Activated CD4-positive, alpha-beta T cell treated with anti-CD3 and anti-CD28 coated beads, Interleukin-2, amount 50 U/mL, for 48 hours (primary cell): ENCODE measurements at places on chromosomes 11 and 22.

- no peak for DNase-seq
These were observed 220.1 kb upstream of the SORL1-AS1 start for GRCh38 chr11:121672630-121673487.

GRCh38 chr11:29251738-29252137 is 765.1 kb downstream of the KCNA4 start:
- no peak for DNase-seq

DNA sequence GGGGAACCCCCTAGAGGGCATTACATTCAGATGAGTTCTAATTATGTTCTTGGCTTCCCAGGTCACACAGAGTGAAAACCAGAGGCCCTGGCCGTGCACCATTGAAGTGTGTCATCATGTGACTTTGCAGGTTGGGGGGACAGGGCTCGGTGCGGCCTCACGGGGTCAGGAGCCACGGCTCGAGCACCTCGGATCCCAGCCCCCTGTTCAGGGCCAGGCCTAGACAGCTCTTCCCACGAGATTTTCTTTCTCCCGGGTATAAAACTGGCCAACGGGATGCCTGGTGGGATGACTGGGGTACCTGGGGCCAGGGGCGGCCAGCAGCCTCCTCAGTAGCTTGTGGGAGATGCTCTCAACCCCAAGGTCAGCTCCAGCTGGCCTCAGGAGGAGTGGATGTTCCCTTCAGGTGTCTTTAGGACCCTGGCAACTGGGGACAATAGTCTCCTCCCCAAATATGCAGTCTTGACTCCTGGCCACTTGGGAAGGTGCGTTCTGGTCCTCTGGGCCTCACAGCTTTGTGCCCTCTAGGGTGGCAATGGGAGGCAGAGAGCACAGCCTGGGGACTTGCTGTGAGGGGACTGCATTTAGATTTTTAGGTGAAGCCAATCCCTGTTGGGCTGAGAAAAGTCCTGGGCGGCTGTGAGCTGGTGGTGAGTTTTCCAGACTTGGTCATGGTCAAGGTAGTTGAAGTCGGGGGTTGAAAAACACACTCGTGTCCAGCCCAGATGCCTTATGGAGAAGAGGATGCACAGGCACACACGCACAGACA is 95.6 kb downstream of the KCNQ1 start:
- no peak for DNase-seq

DNA sequence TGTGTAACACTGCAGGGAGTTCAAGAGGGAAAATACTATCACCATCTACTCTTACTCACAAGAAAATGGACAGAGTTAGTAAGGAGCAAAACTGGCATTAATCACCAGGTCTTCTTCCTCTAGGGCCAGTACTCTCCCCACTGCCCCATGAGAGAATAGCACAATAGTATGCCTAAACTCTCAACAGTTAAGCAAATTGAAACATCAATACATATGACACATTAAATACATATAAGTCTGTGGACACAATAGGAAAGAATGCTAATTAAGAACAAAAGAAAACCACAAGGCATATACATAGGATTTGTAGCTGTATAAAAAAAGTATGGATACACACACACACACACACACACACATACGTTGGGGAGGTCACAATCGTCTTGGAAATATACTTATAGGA is 197.9 kb upstream of the BDNF start:
- no peak for DNase-seq

DNA sequence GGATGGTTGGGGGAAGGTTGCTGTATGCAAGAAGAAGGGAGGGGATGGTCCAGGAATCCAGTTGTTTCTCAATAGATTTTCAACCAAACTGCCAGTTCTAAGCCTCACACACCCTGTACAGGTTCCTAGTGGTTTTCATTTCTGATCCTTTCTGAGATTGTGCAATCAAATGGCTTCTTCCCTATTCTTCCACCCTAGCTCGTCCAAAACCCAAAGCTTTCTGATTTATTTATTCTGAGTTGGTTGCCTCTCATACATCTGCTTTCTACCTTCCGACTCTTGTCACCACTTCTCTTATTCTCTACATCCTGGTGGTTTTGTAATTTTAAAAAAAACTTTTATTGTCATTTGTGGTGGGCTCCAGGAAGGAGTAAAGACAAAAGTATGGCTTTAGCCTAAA is 12.6 kb downstream of the OR5A2 start:
- no peak for DNase-seq

DNA sequence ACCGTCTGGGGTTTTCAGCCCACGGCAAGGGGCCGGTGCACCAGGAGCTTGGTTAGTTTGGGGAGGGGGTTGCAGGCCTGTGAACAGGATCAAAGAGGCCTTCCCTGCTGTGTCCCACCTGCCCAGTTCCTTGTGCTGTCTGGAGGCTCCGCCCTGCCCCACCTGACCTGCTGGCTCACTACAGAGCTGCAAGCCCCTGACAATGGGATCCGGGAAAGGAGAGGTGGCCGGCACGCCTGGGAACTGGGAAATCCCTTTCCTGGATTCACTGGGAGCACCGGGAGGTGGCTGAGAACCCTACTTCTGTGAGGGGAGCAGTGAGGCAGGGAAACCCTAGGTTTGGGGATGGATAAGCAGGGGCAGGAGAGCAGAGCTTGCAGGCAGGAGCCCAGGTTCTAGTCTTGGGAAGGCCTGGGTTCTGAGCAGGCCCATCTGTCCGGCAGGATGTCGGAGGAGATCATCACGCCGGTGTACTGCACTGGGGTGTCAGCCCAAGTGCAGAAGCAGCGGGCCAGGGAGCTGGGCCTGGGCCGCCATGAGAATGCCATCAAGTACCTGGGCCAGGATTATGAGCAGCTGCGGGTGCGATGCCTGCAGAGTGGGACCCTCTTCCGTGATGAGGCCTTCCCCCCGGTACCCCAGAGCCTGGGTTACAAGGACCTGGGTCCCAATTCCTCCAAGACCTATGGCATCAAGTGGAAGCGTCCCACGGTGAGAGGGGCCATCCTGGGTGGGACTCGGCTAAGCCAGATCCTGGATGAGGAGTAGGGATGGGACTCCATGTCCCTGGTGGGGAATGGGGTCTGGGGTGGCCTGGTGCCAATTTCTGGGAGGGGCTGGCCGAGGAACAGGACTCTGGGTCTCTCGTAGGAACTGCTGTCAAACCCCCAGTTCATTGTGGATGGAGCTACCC is 786 bp downstream of the CAPN1 start:
- peak; percentile 24 for DNase-seq

GRCh38 chr11:120513436-120514315 is 2.1 kb downstream of the GRIK4 start:
- DNase-seq: no peak

- DNase-seq: no peak
These were observed 15.5 kb downstream of the C11orf91 start for GRCh38 chr11:33685082-33685481.

DNA sequence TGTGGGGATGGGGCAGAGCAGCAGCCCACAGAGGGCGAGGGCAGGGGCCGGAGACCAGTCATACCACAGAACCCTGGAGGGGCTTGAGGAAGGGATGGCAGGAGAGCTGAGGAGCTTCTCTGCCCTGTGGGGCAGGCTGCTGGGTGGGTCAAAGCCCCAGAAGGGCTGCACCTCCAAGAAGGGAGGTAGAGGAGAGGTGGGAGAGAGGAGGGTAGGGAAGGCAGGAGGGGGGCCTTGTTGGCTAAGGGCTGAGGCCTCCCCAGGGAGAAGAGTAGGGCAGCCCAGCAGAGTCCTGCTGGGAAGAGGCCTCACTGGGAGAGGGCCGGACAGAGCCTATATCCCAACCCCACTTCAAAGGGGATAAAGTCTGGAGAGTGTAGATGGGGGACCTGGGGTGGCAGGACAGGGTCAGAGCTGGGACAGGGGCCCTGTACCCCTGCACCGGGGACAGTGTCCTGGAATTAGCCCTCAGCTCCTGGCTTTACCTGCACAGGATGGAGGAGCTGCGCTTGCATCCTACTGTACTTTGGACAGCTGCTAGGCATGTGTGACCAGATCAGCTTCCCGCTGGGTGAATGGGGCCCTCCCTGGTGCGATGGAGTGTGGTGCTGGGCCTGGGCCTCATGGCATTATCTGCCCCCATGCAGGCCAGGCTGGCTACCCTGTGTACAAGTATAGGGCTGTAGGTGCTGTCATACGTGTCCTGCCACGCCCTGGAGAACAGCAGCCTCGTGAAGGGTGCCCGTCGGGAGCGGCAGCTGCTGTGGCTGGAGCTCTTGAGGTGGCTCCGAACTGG is 7.3 kb downstream of the DGCR6L start:
- no peak for DNase-seq

DNA sequence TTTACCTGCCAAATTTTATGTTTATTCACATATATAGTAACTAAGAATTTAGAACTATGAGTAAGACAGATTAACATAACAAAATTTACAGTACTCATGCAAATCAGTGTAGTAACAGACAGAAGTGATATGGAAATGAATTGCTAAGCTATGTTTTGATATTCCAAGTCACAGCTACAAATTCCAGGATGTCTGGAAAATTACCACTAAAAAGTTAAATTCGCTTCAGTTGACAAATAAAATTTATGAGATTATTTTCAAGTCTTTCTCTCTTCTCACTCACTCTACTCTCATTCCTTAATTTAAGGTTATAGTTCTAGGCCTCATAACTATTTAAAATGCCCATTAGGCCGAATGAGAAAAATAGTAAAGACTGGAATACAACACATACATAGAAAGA is 18.1 kb downstream of the XKR3 start:
- no peak for DNase-seq

- no peak for DNase-seq
These were observed at the start of gene MYBPC3 for GRCh38 chr11:47352556-47352955. MYBPC3 (minus strand) TSS chr11:47352702; CDS start chr11:47352647, 55 bp downstream.

- DNase-seq: peak; percentile 50
These were observed 86.3 kb downstream of the CCDC83 start for GRCh38 chr11:85941380-85941973.

DNA sequence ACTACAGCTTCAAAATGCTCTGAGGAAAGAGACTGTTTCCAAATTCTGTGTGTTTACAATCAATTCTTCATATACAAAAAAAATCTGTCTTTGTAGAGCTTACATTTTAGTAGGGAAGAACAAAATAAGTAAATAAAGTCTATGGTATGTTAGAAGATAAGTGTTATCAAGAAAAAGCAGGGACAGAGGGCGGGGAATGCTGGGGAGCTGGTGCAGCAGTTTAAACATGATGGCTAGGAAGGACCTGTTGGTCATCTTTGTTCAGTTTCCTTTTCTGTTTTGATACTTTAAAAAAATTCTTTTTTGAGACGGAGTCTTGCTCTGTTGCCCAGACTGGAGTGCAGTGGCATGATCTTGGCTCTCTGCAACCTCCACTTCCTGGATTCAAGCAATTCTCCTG is 16.1 kb downstream of the TMEM25 start:
- DNase-seq: no peak

DNA sequence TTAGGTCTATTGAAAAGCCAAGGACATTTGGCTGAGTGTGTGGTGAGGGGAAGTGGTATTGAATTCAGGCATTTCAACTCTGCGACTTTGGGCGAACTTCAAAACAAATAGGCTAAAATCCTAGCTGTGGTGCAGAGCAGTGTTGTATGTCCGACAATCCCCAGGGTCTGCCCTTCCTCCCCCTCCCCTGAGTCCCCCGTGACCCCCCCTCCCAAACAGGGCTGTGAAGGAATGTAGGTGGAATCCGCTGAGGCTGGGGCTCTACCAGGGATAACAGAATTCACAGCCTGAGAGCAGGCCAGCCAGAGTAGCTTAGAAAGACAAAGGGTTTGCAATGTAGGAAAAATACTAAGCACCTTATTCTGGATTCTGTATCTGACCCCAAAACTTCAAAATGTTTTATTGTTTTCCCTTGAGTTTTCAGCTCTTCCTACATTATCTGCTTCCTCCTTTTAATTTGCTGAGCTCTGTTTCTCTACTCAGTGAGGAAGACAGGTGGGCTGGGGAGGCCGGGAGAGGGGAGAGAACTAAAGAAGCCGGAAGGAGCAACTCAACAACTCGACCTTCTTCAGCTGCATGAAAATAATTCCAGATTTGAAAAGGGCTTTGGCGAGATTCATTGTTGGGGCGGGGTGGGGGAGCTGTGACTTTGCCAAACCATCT is 315.2 kb downstream of the BLID start:
- no peak for DNase-seq

DNA sequence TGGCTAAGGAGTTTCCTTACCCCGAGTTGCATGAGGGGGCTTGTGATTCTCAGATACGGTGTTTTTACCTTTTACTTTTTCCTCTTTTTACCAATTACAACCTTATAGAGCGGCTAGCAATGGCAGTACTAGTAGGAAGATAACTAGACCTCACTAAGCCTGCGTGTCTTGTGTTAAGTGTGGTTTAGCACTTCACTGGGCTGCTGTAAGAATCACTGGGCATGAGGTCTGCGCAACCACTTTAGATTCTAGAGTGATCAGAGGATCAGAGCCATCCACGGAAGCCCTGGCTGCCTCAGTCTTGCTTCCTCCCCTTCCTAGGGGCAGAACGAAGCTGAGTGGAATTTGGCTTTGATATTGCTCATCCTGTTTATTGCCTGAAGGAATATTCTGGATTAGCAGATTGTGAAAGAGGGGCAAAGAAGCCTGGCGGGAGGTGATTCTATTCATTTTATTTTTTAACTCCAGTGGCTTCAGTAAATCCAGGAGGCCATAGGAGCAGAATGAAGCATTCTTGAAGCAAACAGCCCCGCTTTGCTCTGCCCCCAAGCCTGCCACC is 88.5 kb downstream of the GRAMD1B start:
- no peak for DNase-seq

- no peak for DNase-seq
These were observed 22.2 kb upstream of the IL18BP start for GRCh38 chr11:71976551-71976950.

- no peak for DNase-seq
These were observed 17.3 kb upstream of the RASD2 start for GRCh38 chr22:35523167-35523947.

DNA sequence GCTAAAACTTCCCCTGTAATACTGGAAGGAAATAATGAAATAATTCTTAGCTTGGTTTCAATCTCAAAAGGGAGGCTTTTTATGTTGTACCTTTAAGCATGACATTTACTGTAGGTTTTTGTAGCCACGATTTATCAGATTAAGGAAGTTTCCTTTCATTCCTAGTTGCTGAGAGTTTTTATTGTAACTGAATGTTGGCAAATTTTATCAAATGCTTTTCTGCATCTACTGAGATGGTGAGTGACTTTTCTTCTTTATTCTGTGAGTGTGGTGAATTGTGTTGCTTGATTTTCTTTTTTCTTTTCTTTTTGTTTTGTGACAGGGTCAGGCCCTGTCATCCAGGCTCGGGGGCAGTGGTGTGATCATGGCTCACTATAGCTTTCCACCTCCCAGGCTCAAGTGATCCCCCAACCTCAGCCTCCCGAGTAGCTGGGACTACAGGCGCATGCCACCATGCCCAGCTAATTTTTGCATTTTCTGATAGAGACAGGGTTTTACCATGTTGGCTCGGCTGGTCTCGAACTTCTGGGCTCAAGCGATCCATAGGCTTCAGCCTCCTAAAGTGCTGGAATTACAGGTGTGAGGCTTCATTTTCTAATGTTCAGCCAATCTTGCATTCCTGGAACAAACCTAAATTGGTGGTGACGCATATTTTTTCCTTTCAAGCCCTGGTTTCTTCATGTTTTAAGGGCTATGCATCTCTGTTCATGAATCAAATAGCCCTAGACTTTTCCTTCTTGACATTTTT is 26.2 kb downstream of the SUSD2 start:
- DNase-seq: no peak

GRCh38 chr11:6618117-6619003 is 862 bp downstream of the TPP1 start:
- peak; percentile 62 for DNase-seq
